ENCODE measurements at places on chromosomes 5 and 9.

DNA sequence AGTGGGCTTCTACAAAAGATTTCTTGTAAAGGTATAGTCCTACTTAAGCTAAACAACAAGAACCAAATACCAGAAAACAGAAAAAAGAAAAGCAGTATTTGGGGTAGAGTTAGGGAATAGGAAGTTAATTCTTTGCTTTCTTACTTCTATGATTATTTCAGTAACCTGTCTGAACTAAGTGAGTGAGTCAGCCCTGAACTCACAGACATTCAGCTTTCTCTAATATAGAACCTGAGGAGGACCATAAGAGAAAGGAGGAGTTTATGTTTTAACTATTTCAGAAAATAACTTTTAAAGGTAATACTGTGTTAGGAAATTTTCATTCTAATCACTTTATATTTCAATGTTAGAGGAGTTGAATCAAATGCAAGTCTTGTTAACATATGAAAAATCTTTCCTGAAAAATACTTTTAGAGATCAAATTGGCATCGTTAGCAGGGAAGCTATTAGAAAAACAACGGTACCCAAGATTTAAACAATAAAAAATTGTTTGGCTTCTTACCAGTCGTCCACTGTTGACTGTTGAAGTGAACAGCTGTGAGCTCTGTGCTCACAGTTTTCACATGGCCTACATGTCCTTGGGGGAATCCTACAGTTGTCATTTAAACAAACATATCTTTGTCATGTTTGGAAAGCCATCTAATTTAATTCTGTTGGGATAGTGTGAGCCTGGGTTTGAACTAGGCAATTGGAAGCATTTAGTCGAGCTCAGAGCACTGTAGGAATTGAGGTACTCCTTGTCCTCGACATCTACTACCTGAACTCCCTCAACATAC lies 19.9 kb upstream of the ZFAND5 start:
- DNase-seq: no peak

- no peak for DNase-seq
Observed at GRCh38 chr9:30774326-30774725, 1610.1 kb upstream of the ACO1 start.

DNA sequence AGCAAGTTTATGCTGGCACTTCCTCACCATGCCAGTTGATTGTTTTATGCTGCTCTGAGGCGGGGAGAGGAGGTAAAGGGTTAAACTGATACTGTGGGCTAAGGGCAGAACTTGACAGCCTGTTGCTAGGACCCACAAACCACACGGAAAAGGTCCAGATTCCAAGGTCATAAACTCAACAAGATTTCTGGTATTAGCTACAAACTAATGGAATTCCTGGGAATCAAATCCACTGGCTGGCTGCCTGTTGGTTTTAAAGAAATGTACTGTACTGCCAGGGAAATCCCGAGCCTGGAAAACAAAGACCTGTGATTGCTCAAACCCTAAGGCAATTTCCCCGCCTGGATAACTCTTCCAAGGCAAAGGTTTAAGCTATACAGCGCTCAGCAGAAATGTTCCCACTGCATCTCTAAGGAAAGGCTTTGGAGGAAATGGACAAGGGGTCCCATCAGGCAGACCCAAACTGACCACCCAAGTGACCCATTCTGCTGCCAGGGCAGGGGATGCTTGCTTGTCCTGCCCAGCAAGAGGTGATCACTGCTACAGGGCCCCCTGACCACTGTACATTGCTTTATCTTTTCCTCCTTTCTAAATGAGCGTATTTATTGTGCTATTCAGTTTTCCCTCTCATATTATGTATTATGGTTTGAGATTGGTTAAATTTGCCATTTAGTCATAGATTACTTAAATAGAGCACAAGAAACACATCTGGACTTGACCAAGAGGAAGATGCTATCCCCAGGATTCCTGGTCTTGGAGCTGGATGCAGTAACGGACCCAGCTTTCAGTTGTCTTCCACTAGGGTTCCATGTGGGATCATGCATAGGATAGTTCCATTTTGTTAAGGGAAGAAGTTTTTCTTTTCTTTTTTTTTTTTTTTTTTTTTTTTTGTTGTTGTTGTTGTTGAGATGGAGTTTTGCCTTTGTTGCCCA lies 124.3 kb downstream of the SUSD1 start:
- no peak for DNase-seq

- no peak for DNase-seq
Observed at GRCh38 chr5:38803246-38803645, 42.6 kb upstream of the OSMR start.

GRCh38 chr5:61328791-61329549 lies 3.1 kb upstream of the ZSWIM6 start:
- no peak for DNase-seq

DNA sequence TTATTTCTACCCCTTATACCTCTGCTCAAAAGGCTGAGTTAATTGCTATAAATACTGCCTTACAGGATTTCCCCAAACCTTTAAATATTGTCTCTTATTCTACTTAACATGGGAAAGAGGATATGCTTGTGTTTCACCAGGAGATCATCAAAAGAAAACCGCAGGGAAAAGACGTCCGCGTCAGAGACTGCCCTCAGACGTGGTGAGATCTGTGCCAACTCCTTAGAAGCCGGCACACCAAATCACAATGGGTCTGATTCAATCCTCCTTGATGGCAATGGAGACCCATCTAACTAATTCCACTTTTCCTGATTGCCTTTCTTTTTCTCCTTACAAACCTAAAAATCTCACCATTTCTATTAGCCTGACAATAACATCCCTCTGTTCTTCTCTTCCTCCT lies 55.0 kb downstream of the SH3PXD2B start:
- DNase-seq: no peak

DNA sequence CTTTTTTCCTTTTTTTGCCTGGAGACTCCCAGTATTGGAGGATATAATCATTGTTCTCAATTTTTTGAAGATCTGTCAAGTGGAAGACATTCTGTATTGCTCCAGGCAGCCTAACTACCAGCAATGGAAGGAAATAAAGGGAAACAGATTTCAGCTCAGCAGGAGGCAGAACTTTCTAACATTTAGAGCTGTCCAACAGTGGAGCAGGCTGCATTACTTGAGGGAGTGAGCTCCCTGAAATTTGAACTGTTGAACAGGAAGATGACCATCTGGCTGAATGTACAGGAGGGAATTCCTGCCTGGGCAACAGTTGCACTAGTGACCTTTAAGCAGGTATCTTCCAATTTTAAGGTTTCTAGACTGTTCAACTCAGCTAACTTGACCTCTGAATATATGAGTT lies 1.1 kb upstream of the GAPVD1 start:
- no peak for DNase-seq

DNA sequence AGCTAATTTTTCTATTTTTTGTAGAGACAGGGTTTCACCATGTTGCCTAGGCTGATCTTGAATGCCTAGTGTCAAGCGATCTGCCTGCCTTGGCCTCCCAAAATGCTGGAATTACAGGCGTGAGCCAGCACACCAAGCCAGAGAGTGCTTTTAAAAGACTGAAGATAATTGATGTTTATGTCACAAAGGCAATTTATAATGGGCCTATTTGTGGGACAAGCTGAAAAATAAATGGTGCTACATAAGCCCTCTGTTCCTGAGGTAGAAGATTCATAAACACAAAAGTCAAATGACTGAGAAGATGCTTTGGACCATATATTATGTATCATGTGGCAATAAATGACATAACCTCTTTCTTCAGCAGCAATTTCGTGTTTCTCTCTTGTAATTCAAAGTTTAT lies 329.6 kb downstream of the GABRB2 start:
- DNase-seq: no peak

DNA sequence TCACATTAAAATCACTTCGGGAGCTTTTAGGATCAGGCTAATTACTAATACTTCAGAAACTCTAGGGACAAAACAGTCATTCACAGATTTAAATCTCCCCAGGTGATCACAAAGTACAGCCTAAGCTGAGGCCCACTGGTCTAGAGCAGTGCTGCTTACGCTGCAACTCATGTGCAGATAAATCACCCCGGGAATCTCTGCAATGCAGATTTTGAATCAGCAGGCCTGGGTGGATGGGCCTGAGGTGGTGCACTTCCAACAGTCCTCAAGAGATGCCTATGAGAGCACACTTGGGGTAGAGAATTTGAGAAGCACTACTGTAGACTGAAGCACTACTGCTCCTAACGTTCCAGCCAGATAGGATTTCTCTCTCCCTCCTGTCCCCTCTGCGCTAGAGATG lies 28.4 kb downstream of the CSF1R start:
- no peak for DNase-seq

GRCh38 chr5:127192150-127192549 lies 98.4 kb upstream of the MEGF10 start:
- no peak for DNase-seq

DNA sequence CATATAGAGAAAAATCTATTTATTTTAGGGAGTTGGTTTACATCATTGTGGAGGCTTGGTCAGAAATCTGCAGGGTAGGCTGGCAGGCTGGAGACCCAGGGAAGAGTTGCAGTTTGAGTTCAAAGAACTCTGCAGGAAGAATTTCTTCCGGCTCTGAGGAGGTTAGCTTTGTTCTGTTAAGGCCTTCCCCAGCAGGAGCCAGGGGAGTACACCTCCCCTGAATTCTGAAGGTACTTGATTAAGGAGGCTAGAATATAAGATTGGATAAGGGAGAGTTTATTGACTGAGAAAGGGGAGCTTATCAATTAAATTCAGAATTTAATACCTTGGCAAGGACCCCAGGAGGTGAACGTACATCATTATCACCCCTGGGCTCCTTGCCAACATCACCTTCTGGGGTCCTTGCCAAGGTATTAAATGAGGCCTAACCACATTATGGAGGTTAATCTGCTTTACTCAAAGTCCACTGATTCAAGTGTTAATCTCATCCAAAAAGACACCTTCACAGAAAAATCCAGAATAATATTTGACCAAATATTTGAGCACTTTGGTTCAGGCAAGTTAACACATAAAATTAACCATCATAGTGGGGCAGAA lies 351.7 kb downstream of the CWC27 start:
- DNase-seq: no peak

DNA sequence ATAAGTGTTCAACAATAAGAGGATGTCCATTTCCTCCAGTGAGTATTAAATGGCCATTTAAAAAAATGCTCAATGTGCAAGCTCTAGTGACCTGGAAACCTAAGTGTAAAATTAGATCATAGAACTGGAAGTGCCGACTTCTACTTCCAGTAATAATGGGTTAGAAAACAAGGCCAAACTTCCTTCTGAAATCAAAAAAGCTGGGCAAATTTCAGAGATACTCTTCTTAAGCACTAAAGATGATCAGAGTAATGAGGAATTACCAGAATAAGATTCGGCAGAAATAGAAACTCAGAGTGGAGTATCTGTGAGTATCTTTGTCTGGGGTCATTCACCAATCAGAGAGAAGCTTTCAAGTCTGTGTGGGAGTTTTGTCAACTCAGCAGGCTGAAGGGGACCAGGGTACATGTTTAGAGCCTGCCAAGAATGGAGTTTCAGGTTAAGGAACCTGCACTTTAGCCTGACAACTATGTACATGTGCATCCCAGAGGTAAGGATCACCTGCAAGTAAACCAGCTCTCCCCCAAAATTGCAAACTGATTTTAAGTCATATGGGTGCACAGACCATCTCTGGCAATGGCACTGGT lies 17.1 kb downstream of the FCN2 start:
- DNase-seq: no peak

GRCh38 chr5:122195802-122196394 lies 66.6 kb downstream of the ZNF474 start:
- no peak for DNase-seq

GRCh38 chr9:90640361-90640760 lies 2.3 kb downstream of the DIRAS2 start:
- DNase-seq: no peak

DNA sequence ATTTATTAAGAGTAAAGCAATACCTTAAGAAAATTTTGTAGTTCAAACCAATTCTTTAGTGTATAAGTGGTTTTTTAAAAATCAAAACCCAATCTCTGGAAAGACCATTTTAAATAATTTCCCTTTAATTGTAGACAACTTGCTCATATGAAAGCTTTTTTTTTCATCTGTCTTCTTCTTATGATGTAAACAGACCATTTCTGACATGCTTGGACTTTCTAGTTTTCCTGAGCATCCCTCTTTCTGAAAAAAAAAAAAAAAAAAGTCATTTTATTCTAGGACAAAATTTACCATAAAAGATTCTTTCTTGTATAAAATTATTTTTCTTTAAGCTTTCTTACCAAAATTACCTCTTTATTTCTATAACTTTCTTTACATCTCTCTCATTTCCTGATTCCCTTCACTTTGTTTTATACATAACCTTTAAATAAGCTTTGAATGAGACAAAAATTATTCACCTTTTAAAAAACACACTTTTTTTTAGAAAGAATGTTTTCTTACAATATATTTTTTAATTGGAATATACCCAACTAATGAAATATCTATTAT lies 67.5 kb downstream of the COL15A1 start:
- no peak for DNase-seq
